ENCODE measurements at places on chromosomes 16 and 17.

GRCh38 chr17:29595943-29596774, 3.2 kb downstream of the ANKRD13B start:
- no peak for DNase-seq

DNA sequence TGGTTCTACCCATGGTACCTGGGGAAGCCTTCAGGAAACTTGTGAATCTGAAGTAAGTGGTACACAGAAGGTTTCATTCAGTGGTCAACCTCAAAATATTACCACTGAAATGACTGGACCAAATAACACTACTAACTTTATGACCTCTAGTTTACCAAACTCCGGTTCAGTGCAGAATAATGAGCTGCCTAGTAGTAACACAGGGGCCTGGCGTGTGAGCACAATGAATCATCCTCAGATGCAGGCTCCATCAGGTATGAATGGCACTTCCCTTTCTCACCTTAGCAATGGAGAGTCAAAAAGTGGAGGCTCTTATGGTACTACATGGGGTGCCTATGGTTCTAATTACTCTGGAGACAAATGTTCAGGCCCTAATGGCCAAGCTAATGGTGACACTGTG, 55.9 kb upstream of the SLC5A11 start:
- no peak for DNase-seq

DNA sequence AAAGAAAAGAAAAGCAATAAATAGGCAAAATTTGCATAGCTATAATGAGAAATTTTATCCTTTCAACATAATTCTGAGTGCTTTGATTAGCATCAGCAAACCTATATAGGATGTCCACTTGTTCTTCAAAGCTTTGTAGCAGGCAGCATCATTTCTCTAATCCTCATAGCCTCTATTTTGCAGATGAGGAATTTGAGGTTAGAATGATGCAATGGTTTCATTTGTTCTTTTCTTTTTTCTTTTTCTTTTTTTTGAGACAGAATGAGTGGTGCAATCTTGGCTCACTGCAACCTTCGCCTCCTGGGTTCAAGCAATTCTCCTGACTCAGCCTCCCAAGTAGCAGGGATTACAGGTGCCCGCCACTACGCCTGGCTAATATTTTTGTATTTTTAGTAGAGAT, 594.4 kb downstream of the TOX3 start:
- DNase-seq, result no peak

DNA sequence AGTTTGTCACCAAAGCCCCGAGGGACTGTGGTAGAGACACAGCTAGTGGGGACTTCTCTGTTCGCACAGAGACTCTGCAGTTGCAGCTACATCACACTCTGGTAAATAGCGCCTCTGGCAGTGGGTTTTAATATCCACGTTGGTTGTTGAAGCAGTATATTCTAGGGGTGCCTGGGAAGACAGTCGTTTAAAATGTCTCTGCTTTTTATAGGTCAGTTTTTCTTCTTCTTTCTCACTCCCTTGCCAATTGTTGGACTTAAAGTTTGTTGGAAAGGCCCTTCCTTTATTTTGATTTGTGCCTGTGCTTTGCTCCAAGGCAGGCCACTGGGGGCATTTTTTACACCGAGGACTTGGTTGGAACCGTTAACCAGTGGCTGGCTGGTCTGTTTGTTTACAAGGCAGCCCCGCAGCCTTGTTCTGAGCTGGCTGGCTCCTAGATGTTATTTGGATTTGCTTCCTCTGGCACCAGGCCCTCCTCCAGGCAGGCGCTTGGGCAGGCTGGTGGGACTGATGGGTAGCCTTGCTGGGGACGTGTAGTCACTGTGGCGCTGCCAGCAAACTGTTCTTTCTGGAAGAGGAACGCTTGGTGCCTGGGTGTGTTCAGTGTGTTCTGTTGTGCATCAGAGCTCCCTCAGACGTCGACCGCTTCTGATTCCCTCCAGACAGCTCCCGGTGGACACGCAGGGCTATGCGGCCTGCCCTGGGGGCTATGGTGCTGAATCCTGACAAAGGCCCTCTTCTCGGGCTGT, 218.2 kb upstream of the CHMP6 start:
- DNase-seq, result no peak

GRCh38 chr16:66653581-66654350, 42.8 kb downstream of the CMTM4 start:
- DNase-seq, result no peak

DNA sequence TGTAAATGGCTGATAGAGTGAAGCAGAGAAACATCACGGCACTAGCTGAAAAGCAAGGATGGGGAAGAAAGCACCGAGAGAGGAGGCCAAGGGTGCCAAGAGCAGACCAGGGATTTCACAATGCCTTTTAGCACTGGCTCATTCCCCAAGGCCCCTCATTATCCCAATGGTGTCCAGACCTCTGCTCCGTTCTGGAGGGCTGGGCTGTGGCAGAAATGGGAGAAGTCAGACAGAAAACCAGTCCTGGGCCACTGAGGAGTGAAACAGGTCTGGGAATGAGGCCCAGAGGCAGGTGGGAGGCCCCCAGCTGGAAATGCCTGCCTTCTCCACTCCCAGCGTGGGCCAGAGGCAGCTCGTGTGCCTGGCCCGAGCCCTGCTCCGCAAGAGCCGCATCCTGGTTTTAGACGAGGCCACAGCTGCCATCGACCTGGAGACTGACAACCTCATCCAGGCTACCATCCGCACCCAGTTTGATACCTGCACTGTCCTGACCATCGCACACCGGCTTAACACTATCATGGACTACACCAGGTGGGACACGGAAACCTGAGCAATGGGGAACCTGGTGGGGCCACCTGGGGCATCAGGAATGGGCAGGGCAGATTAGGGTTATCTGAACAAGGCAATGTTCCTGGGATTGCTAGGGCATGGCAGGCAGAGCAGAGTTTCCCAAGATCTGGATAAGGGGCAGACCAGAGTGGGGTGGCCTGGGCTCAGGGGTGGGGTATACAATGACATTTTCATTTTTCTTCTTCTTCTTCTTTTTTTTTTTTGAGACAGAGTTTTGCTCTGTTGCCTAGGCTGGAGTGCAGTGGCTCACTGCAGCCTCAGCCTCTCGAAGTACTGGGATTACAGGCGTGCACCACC, 20.3 kb downstream of the ANKRD40 start:
- DNase-seq, result no peak

DNA sequence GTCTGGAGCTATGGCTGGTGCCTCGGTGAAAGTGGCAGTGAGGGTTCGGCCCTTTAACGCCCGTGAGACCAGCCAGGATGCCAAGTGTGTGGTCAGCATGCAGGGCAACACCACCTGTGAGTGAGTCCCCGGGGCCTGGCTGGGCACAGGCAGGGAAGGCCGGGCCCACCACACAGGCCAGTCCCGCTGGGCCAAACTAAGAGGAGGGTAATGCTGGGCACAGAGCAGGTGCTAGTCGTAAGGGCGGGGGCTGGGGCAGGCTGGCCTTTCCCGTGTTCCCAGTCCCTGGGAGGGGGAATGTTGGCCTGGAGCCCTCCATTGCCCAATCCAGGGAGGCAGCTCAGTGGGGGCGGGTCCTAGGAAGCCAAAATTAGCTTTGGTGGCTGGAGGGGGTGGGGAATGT, 2.5 kb downstream of the KIF1C start:
- no peak for DNase-seq

- DNase-seq, result no peak
These were observed 11.8 kb downstream of the BCAR1 start for GRCh38 chr16:75239542-75240122.

DNA sequence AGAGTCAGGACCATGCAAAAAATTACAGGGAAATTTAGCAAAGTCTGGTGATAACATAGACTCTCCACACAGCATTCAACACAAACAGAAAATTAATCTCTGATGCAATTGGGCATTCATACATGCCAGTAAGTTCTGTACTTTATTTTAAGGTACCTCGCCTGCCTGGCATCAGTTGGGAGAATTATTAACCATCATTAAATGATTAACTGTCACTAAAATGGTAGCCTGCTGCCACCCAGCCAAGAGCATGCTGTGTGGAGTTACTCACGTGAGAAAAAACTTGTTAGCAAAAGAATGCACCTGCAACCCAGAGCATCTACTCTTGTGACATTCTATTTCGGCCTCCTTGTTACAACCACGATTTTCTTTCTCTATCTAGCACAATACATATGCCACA, 117.2 kb downstream of the GRIN2A start:
- DNase-seq, result no peak

GRCh38 chr16:65884018-65884417, 482.5 kb upstream of the CDH5 start:
- no peak for DNase-seq

DNA sequence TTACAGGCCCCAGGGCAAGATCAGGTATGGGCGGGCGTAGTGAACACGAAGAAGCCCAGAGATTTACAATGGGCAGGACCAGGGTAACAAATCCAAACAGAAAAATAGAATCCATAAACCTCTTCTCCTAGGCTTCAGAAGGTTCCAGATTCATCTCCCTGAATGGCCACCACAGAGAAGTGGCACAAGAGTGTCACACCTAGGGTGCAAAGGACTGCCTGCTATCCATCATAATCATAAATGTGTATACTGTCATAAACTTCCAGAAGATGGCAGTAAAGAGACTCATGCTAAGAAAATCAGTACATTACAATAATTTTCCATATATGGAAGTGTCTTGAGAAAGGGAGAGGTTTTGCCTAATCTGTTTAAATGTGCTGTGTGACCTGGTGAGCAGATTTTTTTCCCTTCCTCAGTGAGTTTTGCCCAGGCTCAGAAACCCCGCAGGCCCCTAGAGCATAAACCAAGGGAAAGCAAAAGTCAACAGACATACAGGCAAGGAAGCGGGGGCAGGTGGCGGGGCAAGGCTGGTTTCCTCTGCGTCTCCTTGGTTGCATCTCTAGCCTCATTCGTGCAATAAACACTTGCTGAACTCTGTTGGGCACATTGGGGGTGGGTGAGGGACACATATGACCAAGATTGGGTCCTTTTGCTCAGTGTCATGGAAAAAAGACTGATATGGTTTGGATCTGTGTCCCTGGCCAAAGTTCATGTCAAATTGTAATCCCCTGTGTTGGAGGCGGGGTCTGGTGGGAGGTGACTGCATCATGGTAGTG, 92.0 kb upstream of the CDH5 start:
- peak; percentile 17 for DNase-seq

DNA sequence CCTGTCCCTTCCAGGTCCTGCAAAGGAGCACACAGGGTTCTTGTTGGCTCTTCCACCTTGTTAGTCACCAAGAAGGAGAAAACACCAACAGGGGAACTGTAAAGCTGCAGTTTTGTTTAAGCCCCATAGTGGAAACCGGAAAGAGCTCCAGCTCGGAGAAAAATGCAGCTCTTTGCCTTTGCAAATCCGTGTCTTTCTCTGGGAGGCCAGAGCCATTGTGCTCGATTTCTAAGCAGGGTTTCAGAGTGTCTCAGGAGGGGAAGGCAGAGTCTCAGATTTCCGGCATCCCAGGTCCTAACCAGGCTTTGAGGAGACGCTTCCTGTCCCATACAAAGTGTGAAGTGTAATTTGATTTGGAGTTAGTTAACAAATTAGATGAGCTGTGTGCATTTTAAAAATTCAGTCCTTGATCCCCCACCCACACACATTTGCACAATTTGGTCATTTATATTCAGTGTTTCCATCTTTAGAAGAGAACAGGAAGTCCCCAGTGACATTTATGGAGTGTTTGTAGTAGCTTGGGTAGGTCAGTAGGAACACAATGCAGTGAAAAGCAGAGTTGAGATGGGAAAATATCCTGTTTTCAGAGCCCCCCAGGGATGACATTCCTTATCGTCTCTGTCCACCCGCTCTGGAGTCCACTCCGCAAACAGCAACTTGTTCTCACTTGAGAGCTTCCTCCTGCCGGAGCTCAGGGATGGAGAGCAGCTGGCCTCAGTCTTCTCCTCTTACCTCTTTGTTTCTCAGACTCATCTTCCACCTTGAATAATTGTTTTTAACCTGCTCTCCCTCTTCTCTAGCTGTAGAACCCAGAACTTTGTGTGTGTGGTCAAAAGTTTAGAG, 331.9 kb downstream of the SEC14L1 start:
- no peak for DNase-seq

GRCh38 chr16:23384878-23385277, 68.1 kb downstream of the COG7 start:
- DNase-seq, result no peak
